WERI-Rb-1 (cell line): ENCODE measurements at places on chromosomes 7 and 10.
A peak's percentile ranks its signal among the peaks of the same experiment; 100 is the strongest.

GRCh38 chr10:124529661-124530214, 68.1 kb downstream of the LHPP start:
- no peak for DNase-seq

GRCh38 chr10:23155169-23155568, 36.9 kb upstream of the PTF1A start:
- DNase-seq: no peak

GRCh38 chr7:85025312-85025756, 161.5 kb downstream of the SEMA3D start:
- DNase-seq: no peak

GRCh38 chr10:97427571-97428179, 1.7 kb downstream of the PGAM1 start:
- no peak for DNase-seq

GRCh38 chr10:52959810-52960209, 187.2 kb upstream of the MBL2 start:
- no peak for DNase-seq

DNA sequence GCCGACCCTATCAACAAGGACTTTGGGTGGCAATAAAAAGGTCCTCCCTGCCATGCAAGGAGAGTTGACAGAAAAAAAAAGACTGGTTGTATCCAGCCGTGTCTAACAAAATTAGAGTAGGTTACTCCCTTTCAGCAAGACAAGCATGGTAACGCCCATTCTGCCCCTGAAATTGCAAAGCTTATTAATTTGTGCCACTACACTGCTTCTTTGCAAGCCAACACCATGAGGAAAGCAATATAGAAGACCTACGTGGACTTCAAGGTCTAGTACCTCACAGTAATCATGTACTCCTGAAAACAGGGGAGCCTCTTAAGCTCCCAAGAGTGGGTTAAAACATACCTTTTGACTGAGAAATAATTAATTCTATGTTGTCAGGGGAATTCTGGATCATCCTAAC, 90.3 kb downstream of the FRMPD2 start:
- DNase-seq: no peak

DNA sequence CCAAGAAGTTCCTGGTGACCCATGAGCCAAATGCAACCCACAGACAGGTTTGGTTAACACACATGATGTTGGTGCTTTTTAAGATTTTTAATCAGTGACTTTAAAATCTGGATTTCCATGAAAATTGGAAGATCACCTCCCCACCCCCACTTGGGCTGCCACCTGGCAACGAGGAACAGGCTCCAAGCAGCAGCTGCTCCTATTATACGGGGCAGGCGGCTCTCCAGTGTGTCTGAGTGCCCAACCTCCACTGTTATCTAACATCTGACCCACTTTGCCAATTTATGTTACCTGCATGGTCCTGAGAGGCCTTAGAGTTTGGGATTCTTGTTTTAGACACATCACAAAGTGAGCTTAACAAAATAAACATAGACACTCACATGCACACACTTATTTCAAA, 56.4 kb downstream of the SGMS1 start:
- DNase-seq: no peak

GRCh38 chr7:1676550-1677078, 6.5 kb downstream of the ELFN1 start:
- no peak for DNase-seq

DNA sequence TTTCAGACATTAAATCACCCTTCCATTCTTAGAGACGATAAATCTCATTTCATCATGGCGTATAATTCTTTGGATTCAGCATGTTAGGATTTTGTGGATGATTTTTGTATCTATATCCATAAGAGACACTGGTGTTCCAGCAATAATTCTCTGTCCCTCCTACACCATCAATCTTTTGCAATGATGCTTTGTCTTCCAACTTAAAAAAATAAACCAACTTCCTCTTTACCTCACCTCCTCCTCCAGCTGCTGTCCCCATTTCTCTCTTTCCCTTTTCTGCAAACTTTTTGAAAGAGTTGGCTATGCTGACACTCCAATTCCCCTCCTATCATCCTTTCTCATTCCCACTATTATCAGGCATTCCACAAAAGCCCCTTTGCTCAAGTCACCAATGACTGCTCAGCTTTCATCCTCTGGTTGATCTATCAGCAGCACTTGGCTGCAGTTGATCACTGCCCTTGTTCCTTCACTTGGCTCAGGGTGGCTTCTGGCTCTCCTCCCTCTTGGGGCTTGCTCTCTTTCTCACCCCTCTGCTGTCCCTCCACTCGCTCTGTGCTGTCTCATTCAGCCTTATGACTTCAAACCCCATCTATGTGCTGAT, 130.0 kb downstream of the ARHGAP22 start:
- no peak for DNase-seq

DNA sequence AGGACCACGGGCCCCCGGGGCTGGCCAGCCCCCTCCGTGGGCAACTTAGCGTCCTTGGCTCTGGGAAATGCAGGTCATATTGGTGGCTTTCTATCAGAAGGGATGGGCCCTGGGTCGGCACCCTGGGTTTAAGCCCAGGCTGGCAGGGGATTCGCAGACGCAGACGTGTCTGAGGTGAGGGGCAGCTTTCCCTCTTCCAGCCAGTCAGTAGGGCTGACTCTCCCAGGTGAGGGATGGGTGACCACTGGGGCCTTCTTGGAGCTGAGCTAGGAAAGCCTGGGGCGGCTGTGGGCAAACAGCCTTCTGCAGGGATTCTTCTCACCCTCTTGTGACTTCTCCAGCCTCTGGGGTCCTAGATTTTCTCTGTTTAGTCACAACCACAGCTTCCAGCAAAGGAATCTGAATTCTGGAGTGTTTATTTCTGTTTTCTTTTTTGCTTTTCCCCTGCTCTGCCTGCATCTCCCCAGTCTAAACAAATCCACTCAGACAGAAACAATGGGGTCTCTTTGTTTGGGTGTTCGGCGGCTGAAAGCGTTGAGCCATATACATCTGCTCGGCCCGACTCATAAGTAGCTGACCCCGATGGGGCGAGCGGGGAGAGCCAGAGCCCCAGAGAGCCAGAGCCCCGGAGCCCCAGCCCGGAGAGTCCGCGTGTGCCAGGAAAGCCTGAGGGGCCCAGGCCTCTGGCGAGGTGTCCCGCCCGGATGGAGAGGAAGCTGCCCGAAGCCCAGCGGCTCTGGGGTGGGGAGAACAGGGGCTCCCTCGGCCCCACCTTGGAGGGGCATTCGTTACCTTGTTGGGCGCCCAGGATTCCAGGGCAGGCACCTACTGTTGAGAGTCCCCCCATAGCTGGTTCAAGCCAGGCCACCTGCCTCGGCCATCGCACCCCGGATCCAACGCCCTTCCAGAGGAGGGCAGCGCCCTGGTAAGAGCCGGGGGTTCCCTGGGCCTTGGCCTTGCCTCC, 2.0 kb downstream of the MNX1 start:
- no peak for DNase-seq

DNA sequence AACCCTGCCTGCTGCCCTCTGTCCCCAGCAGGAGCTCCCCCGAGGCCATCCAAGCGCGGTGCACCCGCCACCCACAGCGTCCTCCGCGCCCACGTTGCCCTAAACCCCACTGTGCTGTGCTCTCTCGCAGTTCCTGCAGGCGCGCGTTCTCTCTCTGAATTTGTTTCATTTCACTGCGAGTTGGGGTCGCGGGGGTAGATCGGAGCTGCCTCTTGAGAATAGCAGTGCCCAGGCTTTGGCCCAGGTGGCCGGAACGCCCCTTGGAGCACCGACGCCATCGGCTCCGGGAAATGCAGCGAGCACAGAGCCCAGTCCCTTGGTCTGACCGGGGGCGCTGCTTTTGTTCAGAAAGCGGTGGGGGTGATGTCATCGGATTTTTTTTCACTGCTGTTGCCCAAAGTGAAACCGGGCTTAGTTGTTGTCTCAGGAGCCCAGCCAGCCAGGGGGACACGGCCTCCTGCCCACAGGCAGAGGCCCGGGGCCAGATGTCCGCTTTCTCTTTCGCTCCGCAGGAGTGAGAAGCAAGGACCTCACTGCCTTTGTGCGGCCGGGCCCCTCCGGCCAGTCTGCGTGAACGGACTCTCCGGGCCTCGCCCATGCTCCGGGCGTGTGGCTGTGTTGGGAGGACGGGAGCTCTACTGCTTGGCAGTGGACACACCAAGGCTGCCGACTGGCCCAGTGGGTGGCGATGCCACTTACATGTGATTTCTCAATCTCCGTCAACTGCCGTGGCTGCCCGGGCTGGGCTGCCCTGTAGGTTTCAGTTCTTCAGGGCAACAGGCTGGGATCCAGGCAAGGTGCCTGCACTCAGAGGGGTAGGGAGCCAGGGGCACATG, 43.1 kb downstream of the FOXK1 start:
- peak; percentile 21 for DNase-seq

DNA sequence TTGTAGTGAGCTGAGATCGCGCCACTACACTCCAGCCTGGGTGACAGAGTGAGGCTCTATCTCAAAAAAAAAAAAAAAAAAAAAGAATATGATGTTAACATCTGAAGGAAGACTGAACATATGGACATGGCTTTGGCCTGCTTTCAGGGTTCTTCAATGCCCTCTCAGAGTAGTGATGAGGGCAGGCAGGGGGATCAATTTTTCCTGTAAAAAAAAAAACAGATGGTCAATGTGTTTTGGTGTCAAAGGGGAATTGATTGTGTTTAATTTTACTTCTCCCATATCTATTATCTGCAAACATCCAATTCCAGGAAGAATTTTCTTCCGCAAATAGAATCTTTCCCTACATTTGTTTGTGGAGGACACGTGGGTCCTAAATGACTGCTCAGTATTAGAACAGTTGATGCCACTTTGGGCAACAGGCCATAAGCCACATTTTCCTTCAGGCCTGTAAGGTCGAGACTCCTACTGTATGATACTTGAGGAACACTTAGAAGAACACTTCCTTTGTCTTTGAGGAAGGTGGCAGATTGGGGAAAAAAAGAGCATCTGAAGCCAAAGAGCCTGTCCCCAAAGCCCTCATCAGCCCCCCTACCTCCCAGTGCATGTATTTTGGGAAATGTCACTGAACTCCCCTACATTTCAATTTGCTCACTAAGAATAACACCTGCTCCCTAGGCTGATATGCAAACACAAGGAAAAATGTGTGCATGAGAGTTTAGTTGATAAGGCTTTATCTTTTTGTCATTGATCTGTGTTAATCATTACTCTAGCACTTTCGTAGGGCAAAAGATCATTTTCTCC, 28.3 kb downstream of the MGAM2 start:
- no peak for DNase-seq

- DNase-seq: no peak
Measured at GRCh38 chr7:146670532-146670931, 553.9 kb downstream of the CNTNAP2 start.

- no peak for DNase-seq
Measured at GRCh38 chr7:6020371-6021286, 10.5 kb upstream of the ANKRD61 start.

DNA sequence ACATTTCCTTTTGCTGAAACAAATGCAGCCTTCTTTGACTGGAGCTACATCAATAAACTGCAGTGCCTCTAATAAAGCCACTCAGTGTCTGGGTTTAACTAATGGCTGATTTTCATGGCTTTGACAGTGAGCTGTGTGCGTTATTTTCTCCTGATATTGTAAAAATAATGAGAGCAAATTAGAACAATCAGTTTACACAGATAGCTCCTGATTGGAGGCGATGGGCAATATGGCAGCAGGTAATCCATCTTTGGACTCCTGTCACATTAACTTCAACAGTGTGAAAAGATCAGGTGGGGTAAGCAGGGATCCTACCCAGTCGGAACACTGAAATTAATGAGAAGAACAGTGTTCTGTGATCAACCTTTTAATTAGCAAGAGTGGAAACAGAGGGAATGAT, 100.7 kb downstream of the POLL start:
- DNase-seq: peak; percentile 41

GRCh38 chr7:123641901-123642300, 13.8 kb upstream of the LMOD2 start:
- no peak for DNase-seq

DNA sequence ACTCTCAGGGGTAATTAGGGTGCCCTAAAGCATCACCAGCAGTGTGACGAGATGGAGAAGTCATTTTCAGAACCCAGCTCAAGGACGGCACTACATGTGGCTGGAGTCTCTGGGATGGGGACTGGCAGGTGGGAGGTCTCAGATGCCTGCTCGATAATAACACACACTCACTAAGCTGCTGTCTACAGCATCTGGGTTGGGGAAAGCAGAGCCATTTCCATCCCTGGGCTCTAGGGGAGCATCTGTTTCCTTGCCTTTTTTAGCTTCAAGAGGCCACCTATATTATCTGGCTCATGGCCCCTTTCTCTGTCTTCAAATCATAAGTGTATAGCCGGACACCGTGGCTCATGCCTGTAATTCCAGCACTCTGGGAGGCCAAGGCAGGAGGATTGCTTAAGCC, 79.6 kb downstream of the SH3PXD2A start:
- DNase-seq: no peak

DNA sequence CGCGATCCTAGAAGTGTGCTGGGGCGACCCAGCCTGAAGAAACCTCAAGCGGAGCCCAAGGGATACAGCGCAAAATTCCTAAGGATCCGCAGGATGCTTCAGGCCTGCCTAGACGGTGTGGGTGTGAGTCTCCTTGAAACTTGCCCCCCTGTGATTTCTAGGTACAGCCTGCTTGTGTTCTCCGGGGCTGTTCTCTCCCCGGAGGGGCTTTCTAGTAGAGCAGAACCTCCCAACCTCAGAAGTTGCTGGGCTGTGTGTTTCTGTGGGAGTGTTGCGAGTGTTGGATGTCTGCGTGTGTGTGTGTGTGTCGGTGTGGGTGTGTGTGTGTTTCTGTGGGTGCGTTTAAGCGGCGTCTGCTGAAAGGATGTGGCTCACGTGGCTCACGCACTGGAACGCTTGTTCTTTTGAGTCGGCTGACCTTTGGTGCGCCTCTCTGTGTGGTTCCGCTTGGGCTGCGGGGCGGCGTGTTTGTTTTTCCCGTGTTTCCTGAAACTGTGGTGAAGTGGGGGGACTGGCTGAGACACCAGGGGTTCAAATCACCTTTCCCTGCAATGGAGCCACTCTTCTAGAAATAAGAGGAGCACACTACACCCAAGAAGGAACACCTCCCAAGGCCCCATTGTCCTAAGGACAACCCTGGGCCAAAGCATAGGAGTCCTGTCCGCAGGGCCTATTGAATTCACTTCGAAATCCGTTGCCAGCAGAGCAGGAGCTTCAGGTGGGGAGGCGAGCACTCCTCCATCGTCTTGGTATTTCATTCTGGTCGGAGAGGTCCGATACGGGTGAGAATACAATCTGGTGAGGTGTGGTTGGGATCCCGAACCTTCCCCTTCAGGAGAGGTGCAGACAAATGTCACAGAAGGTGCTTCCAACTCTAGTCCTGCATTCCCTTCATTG, 25.1 kb upstream of the ZNF273 start:
- DNase-seq: no peak
